Hepatocyte (in vitro differentiated cells): ENCODE measurements at places on chromosomes 1 and 21.

- peak; percentile 29 for DNase-seq
These were observed 102.0 kb downstream of the IER5 start for GRCh38 chr1:181190364-181191035.

GRCh38 chr1:165884690-165885304 is 57.4 kb downstream of the UCK2 start:
- no peak for DNase-seq

DNA sequence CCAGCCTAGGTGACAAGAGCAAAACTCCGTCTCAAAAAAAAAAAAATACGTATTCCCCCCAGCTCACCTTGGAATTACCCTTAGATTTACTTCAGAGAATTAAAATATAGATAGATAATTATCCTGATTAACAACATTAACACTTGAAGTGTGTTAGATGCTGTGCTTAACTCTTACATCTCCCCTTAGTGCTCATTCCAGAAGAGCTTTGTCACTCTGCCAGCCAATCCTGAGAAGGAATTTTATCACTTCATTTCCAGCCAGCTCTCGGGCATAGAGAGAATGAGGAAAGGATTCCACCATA is 1.6 kb upstream of the SHC1 start:
- no peak for DNase-seq

DNA sequence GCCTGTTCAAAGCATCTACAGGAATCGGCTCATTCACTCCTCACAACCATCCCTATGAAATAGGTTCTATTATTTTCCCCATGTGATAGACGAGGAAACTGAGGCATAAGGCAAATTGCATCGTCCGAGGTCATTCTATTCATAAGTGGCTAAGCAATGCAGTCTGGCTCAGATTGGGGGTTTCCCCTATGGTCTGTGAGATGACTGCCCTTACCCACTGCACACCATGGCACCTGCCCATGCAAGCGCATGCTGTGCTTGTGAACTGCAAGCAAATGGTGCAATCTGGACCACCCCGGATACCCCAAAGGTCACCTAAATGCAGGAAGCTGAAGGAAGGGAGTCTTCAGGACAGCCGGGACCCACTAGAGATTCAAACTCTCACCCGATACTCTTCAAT is 123.4 kb upstream of the SOD1 start:
- no peak for DNase-seq

- peak; percentile 94 for DNase-seq
These were observed 32.0 kb upstream of the ATP5PO start for GRCh38 chr21:33947451-33948095.

DNA sequence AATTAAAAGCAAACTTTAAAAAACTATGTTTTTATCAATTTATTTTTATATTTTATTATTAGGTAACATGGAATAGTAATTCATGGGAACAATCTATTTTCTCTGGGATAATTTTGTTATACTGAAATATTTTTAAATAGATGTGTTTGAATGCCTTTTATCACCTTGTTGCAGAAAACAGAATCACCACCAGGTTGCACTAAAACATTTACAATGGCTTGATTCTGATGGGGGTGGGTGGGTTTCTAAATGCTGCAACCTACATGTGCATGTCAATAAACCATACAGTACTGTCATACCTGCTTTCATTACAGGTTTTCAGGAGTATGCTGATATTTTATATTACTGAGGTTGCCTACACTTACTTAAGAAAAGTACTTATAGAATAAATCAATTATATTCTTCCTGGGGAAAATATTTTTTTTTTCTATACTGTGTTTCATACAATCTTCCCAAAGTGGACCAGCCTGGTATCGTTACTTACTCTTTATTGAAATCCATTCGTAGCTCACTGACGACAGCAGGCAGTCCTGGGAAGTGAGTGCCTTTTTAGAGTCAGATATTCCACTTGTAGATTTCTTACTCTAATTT is 132.8 kb downstream of the PTPRC start:
- DNase-seq = peak; percentile 44

- no peak for DNase-seq
These were observed 3.5 kb downstream of the HRNR start for GRCh38 chr1:152220166-152221163.

DNA sequence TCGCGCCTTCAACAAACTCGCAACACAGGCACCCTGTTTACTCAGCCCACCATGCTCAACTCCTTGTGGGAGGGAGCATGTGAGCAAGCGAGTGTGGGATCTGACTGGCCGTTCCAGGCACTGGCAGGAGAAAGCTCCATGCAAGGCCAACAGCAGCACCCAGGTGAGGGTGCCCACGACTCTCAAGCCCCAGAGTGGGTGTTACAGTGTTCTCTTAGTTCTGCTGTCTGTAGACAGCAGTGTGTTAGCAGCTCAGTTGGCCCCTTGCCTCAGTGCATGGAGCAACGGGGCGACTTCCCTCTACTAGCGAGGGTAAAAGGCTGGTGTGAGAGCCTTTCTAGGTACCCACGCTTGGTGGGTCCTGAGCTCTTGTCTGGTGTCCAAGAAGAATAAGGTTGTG is 114.6 kb downstream of the PIGK start:
- DNase-seq = no peak

GRCh38 chr1:17436380-17437174 is 2.9 kb downstream of the RCC2 start:
- no peak for DNase-seq

DNA sequence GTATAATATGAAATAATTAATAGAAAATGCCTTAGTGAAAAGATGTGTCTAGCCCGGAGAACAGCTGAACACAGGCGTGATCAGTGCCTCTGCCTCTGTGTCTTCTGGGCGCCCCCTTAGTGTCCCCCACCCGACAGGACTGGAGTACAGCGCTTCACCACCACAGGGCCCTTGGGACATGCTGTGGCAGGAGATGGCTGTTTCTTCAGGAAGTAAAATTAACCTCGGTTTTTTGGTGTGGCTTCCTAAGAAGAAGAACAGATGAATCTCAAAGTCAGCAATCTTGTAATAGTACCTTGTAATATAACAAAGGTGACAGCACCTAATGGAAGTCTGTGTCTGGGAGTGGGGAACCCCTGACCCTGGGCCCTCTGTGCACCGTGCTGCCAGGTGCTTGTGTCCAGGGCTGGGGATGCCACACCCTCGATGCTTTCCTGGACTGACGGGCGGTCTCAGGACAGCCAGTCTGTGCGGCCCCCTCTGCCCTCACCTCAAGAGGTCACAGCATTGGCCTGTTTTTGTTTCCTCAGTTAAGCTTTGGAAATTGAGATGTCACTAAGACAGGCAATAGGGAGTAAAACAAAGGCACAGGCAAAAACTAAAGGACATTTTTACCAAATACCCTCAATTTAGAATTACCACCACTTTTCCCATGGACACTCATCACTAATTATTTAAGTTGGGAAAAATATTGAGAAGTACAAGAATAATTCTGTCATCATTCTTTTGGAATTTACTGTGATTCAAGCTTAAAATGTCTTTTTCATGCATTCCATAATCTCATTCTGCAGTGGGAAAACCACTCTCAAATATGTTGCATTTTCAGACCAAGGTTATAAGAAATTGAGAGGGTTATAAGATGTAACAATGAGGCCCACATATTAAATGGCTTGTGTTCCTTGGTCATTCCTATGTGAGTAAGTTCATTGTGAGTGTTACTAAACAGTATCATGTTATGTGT is 79.3 kb downstream of the ADARB1 start:
- no peak for DNase-seq

GRCh38 chr1:185733818-185734735 is at the start of gene HMCN1:
Gene HMCN1 (plus strand): TSS chr1:185734391. CDS start chr1:185734780, 389 bp downstream.
- DNase-seq = peak; percentile 65

- DNase-seq = peak; percentile 13
These were observed 203.1 kb downstream of the BARHL2 start for GRCh38 chr1:90513956-90514355.

- DNase-seq = no peak
These were observed 61.9 kb upstream of the TTC39A start for GRCh38 chr1:51392241-51392640.

DNA sequence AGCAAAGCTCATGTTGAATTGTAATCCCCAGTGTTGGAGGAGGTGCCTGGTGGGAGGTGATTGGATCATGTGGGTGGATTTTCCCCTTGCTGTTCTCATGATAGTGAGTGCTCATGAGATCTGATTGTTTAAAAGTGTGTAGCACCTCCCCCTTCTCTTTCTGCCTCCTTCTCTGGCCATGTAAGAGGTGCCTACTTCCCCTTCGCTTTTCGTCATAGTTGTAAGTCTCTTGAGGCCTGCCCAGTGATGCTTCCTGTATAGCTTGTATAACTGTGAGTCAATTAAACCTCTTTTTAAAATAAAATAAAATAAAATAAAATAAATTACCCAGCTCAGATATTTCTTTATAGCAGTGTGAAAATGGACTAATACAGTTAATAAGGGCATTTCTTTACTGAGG is 1025.7 kb downstream of the PLA2G4A start:
- DNase-seq = no peak

- no peak for DNase-seq
These were observed 41.7 kb upstream of the GPR25 start for GRCh38 chr1:200831091-200831490.

DNA sequence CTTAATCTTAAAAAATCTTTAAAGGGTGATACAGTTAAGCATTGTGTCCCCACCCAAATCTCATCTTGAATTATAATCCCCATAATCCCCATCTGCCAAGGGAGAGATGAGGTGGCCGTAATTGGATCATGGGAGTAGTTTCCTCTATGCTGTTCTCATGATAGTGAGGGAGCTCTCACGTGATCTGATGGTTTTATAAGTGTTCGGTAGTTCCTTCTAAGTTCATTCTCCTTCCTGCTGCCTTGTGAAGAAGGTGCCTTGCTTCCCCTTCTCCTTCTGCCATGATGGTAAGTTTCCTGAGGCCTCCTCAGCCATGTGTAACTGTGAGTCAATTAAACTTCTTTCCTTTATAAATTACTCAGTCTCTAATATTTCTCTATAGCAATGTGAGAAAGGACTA is 10.7 kb downstream of the DHRS3 start:
- DNase-seq = no peak

GRCh38 chr1:201222125-201222524 is 31.5 kb downstream of the IGFN1 start:
- DNase-seq = no peak

DNA sequence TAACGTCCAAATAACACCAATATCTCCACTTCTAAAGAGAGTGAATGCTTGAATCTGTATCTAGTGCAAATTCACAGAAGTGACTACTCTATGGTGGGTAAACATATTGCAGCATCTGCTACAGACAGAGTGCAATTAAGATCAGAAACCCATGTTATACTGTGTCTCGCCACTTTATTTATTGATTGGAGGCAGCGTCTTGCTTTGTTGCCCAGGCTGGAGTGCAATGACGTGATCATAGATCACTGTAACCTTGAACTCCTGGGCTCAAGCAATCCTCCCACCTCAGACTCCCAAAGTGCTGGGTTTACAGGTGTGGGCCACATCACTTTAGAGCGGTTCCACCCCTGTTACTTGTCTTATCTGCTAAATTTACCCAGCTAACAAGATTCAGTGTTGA is 57.0 kb downstream of the HLCS start:
- no peak for DNase-seq

GRCh38 chr1:200660719-200661118 is 9.0 kb downstream of the DDX59 start:
- DNase-seq = no peak

- DNase-seq = no peak
These were observed 7.2 kb upstream of the TRAF3IP3 start for GRCh38 chr1:209748620-209749019.

- DNase-seq = no peak
These were observed 9.8 kb downstream of the SLC9A1 start for GRCh38 chr1:27144920-27145661.

GRCh38 chr1:219810451-219810850 is 117.9 kb downstream of the SLC30A10 start:
- DNase-seq = no peak

- DNase-seq = no peak
These were observed 657.6 kb downstream of the LMO4 start for GRCh38 chr1:87986130-87986866.

- DNase-seq = peak; percentile 92
These were observed 32.0 kb upstream of the TENT5B start for GRCh38 chr1:27044613-27045151.

DNA sequence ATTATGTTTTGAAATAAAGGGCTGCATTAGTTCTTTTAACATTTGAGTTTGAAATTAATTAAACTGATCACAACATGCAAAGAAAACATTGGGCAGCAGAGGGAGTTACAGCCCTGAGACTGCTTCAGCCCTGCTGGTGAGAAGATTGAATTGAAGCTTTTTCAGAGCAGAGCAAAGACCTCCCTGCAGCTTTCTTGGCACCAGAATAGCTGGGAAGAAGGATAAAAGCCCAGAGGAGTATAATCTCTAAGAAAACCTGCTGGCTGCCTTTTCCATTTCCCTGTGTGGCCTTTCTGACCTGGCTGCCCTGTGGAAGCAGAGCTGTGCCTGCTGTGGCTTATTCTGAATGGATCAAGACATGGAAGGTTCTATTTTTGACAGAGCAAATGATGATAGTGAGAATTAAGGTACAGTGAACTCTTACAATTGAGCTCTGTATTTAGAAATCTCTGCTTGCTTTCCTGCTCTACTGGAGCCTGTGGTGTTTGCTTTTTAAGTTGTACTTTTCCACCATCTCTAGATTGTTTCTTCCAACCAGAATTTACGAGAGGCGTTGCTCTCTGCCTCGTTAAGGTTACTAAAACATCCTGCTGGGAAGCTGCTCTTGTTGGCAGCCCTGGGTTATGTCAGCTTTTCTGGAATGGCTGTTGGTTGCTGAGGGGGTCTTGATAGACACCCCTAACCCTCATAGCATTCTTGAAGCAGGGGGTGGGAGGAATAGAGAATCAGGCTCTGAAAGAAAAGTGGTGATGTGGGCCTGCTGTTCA is 9.9 kb downstream of the SNRPE start:
- peak; percentile 81 for DNase-seq

- DNase-seq = peak; percentile 22
These were observed 647 bp downstream of the DESI2 start for GRCh38 chr1:244653439-244654107.

- DNase-seq = no peak
These were observed 36.1 kb upstream of the PRKACB start for GRCh38 chr1:84107955-84108354.

DNA sequence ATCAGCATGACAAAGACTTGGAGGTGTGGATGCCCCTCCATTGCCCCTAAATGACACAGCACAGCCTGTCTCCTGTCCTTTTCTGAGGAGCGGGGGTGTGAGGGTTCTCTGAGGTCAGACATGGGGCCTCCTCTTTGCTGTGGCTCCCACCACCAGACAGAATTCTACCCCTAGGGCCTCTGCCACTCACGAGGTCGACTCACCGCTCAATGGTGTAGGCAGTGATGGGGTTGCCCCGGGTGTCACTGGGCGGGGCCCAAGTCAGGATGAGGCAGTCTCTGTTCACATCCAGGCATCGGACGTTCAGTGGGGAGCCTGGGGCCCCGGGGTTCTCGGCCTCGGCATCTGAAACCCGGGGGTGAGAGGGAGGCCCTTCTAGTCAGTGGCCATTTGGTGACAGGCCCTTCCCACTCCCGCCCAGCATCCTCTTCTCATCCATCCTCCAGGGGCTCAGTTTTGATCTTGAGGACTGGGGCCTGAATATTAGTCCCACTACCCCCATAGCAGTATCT is 19.9 kb downstream of the MYOM3 start:
- DNase-seq = no peak

DNA sequence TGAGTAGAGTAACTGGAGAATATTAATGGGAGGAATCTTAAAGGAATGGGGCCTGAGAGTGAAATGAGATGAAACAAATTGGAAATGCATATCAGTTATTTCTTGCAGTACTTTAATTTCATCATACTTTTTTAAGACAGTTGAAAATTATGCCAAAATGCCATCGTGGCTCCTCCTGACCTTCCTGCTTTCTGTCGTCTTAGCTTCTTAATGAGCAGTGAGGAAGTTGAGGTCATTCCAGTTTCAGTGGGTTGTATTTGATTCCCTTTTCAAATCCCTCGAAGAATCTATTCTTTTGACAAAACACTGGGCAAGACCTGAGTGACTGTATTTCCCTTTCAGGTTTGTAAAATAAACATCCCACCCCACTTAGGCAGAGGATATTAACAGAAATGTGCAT is 134.9 kb upstream of the MAP1LC3C start:
- no peak for DNase-seq
